Activated CD4-positive, alpha-beta T cell treated with anti-CD3 and anti-CD28 coated beads for 4 hours (primary cell): ENCODE measurements at places on chromosomes 6 and 20.

DNA sequence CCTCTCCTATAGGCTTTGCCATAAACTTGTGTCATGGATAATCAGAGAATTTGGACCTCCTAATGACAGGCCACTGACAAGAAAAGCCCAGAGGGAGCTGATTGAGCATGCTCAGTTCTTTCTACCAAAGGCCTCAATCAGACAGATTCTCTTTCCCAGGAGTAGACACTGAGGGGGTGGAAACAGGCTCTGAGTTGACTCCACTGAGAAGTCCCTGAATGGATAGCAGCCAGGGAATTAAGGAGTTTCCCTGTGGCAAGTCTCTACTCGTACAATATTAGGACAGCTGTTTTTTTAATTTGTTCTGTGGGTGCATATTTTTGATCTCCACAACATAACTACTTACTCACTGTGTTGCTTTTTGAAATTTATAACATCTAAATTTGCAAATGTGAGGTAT, 63.3 kb downstream of the SLC16A10 start:
- no peak for DNase-seq

DNA sequence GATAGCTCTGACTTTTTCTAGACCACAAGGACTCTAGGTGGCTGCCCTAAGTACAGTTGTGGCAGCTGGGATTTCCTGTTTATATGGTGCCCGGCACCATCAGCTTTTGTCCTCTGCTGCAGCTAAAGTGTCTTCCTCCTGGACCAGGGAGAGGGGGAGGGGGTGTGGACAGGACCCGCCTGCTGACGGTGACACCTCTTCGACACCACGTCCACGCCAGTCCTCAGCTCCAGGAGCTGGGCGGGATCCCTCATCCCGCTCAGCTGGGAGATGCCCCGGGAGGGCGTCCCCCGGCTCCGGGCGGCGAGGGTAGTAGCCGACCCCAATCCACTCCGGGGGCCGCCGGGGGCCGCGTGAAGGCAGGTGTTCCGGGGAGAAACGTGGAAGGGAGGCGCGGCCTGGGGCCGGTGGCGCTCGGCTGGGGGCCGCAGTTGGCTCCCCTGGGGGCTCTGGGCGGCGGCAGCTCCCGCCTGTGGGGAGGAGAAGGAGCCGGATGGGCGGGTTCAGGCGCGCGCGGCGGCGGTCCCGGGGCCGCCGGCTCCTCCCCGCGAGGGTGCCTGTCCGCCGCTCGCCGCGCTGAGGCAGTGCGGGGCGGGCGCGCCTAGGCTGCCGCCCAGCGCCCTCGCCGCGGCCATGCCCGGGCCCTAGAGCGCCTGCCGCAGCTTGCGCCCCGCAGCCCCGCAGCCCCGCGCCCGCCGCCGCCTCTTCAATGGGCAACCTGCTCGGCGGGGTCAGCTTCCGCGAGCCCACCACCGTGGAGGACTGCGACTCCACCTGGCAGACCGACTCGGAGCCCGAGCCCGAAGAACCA, at the start of gene OGFRL1:
Gene OGFRL1, plus strand, starts transcription at position 584 of the 811 bp plus-strand sequence. Its CDS starts 126 bp downstream, at position 710.
- DNase-seq, result peak; percentile 44

GRCh38 chr6:89584539-89584938, 54.0 kb downstream of the LYRM2 start:
- no peak for DNase-seq

- no peak for DNase-seq
These were observed 87.3 kb upstream of the NHSL1 start for GRCh38 chr6:138586638-138587037.

- no peak for DNase-seq
These were observed 259.9 kb downstream of the GMPR start for GRCh38 chr6:16498237-16498636.

DNA sequence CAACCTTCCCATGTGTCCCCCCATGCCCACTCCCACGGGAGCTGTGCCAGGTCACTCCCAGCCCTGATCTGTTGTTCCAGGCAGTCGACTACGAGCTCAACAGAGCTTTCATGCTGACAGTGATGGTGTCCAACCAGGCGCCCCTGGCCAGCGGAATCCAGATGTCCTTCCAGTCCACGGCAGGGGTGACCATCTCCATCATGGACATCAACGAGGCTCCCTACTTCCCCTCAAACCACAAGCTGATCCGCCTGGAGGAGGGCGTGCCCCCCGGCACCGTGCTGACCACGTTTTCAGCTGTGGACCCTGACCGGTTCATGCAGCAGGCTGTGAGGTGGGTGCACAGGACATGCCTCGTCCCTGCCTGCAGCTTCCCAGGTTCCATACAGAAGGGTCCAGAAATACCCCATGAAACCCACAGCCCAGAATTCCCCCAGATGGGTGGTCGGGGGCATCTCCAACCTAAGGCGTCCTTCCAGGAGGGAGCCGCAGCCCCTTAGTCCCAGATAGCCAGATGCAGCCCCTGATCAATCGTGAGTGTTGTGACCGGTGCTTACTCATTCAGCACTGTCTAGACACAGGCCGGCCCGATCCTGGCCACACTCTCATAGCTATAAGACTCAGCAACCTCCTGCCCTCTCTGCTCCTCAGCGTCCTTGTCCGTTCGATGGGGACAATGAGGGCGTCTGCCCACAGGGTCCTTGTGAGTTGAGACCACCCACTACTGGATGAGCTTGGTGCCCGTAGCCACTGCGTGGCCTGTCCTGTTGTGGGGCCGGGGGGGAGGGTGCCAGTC, 142.1 kb downstream of the TAF4 start:
- no peak for DNase-seq

GRCh38 chr6:118788702-118789101, 105.2 kb upstream of the ASF1A start:
- no peak for DNase-seq

DNA sequence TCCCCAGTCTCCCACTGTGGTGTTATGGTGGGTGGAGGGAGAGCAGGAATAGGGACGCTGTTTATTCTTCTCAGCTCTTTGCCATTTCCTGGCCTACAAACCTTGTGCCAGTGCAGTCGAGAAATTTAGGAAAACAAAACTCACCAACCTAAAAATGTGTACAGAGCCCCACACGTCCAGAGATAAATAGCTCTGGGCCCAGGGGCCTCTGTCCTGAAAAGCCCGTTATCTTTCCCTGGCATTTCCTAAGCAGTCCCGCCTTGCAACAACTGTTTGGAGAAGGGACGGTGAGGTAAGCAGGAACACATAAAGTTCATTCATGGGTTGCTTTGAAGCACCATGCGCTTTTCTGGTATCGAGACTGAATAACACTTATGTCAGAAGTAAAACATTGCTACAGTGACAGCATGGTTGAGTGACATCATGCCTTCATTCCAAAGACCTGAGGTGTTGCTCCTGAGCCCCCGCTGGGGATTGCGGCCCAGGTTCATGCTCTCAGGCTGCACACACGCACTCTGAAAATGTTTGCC, 80.1 kb upstream of the NXT1 start:
- DNase-seq, result no peak

GRCh38 chr20:47235853-47236638, 120.5 kb downstream of the ZMYND8 start:
- no peak for DNase-seq

DNA sequence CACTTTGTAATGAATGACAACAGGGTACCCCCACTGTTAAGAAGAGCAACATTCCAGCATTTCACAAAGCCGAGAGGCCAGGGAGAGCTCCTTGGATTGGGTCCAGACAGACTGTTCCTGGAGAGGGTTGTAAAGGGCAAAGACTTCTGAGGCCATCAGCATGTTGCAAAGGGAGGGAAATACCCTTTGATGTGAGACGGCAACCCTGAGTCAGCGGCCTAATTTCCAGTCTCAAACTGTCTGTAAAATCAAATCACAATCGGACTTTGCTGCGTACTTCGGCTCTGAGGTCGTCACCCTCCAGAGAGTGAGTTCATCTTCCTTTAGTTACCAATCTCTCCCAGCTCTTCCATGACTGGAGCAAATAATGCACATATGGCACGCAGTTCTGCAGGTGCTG, 101.0 kb upstream of the DTNBP1 start:
- DNase-seq, result no peak

- no peak for DNase-seq
These were observed 20.2 kb downstream of the TTLL9 start for GRCh38 chr20:31890646-31891045.

GRCh38 chr6:67129780-67130179, 1422.8 kb upstream of the EYS start:
- no peak for DNase-seq

DNA sequence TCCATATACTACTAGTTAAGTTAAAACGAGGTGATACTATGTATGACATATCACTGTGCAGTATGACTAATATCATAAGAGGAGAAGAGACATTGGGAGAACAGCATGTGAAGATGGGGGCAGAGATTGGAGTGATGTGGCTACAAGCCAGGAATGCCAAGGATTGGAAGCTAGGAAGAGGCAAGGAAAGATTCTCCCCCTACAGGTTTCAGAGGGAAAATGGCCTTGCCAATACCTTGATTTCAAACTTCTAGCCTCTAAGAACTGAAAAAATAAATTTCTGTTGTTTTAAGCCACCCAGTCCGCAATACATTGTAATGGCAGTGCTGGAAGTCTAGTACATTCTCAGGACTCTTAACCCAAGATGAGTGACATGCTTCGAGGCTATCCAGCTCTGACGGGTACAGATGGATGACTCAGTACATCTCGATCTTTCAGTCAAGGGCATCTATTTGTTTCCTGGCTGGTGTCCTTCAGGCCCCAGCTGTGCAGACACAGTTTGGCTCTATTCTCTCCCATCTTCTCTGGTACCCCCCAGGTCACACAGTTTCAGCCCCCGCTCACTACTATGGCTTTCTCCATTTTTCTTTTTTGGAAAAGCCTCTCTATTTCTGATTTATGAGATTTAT, 55.5 kb upstream of the THEMIS start:
- DNase-seq, result no peak

- DNase-seq, result no peak
These were observed 7.6 kb downstream of the LEMD2 start for GRCh38 chr6:33781131-33781975.

DNA sequence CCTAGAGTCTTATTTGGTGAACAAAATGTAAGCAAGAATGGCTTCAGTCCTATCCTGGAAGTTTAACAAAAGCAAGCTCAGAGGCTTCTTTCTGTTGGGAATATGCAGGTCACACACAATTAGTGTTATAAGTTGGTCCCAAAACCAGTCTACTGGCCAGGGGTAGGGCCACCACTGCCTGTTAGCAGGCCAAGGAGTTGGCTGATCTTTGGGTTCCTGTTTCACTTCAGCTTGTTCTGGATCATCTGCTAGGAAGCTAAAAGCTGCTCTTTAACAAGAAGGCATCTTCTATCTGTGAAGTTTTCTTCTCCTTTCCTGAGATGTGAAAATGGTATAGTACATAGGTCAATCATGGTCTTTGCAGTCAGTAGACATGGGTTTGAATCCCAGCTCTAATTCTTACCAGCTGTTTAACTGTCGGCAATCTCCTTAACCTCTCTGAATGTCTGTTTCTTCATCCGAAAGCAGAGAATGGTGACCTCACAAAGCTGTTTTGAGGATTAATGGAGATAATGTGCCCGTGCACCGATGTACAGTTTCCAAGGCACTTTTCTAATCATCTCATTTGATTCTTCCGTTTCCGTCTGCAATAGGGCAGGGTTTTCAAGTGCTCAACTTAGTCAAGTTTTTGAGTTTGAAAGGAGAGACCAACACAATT, 271.2 kb upstream of the TAB2 start:
- DNase-seq, result no peak

- DNase-seq, result no peak
These were observed 256.6 kb downstream of the TBC1D7 start for GRCh38 chr6:13071550-13072345.

GRCh38 chr6:135161411-135162395, 19.4 kb upstream of the MYB start:
- DNase-seq, result no peak

DNA sequence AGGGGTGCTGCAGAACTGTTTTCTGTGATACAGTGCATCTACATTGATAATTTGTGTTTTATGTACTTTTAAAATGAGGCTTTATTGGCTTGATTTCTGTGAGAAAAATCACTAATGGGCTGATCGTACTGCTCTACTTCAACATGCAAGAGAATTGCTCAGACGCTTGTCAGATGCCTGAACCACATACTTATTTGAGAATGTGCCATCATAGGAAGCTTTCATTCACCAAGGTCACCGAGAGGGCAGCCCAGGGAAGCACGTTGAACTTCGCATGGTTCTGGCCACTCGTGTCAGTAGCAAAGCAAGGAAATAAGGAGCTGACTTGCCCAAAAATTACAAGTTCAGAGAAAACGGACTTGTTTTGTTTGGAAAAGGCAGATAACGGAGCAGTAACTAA, 168.5 kb upstream of the AKAP12 start:
- DNase-seq, result no peak

GRCh38 chr6:129621252-129621651, 88.7 kb downstream of the ARHGAP18 start:
- peak; percentile 22 for DNase-seq

GRCh38 chr20:63095718-63096654, 89.2 kb upstream of the BHLHE23 start:
- no peak for DNase-seq

- no peak for DNase-seq
These were observed 4.0 kb upstream of the HEY2 start for GRCh38 chr6:125745281-125746018.

DNA sequence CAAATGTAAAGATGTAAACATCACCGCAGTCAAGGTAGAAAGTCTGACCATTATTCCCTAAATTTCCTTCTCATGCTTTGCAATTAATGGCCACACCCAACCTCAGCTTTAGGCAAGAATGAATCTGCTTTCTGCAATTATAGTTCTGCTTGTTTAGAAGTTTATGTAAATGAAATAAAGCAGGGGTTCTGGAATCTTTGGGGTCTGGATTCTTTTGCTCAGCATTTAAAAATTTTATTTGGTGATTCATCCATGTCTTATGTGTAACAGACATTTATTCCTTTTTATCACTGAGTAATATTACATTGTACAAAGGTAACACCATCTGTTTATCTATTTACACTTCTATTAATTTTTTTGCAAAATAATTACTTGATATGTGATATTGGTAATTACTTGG, 613.6 kb downstream of the UTRN start:
- no peak for DNase-seq

- DNase-seq, result no peak
These were observed 9.0 kb upstream of the ZNF292 start for GRCh38 chr6:87146363-87146762.

GRCh38 chr20:17556837-17557674, 12.8 kb upstream of the DSTN start:
- no peak for DNase-seq

DNA sequence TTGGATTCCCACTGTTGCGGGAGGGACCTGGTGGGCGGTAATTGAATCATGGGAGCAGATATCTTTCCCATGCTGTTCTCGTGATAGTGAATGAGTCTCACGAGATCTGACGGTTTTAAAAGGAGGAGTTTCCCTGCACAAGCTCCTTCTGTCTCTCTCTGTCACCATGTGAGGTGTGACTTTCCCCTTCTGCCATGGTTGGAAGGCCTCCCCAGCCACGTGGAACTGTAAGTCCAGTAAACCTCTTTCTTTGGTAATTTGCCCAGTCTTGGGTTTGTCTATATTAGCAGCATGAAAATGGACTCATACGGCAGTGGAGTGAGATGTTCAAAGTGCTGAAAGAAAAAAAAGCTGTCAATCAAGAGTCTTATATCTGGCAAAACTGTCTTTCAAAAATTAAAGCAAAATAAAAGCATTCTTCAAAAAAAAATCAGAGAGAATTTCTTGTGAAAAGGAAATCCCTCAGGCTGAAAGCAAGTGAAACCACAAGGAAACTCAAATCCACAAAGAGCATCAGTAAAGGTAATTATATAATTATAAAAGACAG, 15.5 kb upstream of the KIF25 start:
- no peak for DNase-seq
